NCI-H2081 treated with DMSO at 0.1 percent for 48 hours (cell line): ENCODE measurements at places on chromosomes 4 and X.

GRCh38 chr4:91123742-91124141, 996.5 kb downstream of the CCSER1 start:
- no peak for DNase-seq

- no peak for DNase-seq
Measured at GRCh38 chr4:76968937-76969336, 19.4 kb downstream of the SEPTIN11 start.

GRCh38 chr4:62250100-62250499, 1050.0 kb downstream of the ADGRL3 start:
- DNase-seq = no peak

GRCh38 chr4:112361181-112361791, 64.1 kb downstream of the ALPK1 start:
- DNase-seq = no peak

- DNase-seq = no peak
Measured at GRCh38 chr4:148312956-148313490, 129.2 kb downstream of the NR3C2 start.

DNA sequence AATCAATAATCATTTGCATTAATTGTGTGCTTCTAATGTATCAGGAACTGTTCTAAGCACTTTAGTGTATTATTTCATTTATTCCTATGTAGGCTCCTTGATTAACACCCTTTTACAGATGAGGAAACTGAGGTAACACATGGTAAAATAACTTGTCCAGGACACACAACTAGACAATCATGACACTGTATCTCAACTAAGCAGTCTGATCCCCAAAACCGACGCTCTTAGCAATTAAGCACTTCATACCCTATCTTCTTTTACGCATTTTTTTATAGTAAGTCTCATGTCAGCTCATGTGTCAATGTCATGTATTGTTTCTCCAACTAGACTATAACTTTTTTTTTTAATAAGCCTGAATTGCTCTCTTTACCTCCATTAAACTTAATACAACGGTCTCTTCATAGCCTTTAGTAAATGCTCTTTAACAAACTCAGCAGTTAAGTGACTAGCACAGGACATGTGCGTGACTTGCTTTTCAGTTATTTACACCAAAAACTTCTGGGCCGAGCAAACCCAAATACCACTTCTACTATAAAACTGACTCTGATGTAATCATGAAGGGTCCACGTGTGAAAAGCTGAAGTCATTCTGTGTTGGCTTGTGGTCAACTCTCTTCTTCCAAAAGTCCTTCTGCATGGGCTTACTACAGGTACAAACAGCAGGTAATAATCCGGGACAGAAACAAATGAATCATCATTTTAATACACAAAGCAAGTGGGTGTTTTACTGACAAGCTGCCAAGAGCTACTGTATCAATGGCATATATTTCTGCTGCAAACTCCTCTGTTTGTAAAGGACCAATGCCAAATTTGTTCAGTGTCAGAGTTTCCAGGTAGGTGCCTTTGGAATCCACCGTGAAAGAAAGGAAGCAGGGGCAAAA, 7.9 kb upstream of the AMBN start:
- peak; percentile 86 for DNase-seq

DNA sequence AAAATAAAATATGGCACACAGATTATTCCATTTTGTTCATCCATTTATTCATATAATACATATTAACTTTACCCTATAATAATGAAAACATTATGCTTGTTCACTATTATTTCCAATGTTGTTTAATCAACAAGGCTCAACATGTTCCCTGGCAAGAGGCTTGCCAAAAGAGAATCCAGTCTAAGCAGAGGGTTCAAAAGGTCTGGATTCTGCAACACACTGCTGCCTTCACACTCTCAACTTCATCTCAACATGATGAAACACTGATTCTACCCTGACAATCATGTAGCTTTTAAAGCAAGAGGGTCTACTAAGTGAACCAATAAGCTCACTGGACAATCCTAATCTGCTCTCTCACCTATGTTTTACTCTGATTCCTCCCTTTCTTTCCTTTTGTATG, 101.1 kb downstream of the MID1 start:
- DNase-seq = no peak

DNA sequence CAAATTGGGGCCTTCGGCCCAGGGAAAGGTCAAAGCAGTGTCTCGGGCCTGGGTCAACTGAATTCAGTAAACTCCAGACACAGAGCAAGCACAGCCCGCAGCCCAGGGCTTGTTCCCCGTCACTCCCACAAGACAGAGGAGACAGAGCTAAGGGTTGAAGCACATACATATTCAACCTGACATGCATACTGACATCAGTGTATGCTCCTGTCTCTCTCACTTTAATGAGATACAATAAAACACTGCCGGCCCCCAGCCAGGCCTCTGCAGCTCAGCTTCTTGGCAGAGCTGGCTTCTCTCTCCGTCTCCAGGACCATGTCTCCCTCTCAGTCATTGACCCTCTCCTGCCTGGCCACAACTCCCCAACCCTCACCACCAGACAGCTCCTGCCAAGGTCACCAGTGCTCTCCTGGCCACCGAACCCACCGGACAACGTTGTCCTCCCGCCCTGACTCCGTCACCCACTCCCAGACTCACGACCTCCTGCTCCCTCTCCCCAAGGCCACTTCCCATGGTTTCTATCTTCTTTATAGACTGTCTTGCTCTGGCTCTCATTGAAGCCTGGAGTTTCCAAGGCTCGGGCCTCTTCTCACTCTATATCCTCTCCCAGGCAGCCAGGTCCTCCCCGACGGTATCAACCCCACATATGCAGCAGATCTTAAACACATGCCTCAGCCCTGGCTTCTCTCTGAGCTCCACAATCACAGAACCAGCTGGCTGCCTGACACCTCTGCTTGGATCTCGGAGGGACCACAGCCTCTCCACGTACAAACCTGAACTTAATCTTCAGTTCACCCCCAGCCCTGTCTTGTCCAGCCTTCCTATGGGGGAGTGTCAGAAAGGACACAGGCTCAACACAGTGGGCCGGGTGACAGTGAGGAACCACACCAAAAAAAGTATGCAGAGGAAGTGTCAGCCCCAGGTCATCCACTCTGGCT, 67.7 kb upstream of the C4orf50 start:
- no peak for DNase-seq
